CD4-positive, alpha-beta memory T cell (primary cell): ENCODE measurements at places on chromosomes 6 and 20.

DNA sequence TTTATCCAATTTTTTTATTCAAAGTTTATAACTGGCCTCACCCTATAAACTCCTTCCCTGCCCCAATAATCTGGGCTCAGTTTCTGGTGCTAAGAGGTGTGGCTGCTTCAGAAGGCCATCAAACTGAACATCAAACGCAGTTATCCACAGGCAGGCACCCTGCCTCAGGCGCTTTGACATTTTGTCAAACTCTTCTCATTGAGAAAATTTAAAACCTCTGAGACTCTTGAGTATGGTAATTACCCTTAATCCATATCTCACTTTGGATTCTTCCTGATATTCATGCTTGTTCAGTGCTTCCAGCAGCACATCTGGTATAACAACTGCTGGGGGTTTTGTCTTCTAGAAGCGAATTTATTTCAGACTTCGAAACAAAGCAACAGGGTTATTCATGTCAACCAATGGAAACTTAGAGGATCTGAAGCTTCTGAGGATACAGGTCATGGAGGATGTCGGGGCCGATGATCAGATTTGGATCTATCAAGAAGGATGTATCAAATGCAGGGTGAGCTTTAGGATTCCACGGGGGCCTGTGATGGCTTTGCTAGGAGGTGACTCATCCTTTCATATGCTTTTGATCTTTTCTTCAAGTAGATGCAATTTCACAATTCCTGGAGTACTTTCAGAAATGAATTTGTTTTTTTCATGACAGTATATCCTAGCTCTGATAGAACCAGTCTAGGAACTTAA is 68.2 kb downstream of the RTN4IP1 start:
- no peaks in the 10 kb centered on the region for H3K27me3 ChIP-seq
- no peak for DNase-seq
- H3K4me1 ChIP-seq, result no peaks in the 10 kb centered on the region
- H3K27ac ChIP-seq, result no peak overlapping the region
- H3K36me3 ChIP-seq, result peaks cover 56% of the 10 kb centered on the region

DNA sequence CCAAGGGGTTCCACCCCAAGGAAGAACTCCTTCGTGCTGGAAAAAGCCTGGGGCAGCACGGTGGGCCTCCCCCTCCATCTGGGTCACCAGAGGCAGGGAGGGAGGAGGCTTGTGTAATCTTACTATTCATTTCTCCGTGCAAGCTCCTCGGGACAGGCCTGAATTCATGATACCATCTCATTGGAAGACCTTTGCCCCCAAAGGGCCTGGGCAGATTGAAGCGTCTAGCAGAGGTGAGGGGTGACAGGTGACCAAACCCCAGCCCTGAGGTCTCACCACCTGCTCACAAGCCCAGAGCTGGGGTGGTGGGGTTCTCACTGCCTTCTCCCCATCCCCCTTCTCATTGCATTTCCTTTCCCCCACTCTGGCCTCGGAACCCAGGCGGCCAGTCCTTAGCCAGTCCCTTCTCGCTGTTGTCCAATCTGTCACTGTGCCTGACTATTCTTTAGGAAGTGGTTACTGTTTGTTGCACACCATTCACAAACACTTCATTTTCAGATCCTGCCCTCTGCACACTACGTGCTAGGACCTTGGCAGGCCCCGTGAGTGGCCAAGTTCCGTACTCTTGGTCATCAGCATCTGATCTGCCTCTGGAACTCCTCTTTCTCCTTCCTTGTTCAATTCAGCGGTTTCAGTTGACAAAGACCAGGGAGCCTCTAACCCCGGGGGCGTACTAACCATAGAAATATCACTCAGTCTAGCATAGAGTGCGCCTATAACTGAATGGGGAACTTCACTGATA is 137.1 kb downstream of the LY86 start:
- no peaks in the 10 kb centered on the region for H3K4me1 ChIP-seq
- H3K27me3 ChIP-seq, result no peaks in the 10 kb centered on the region
- no peak for DNase-seq
- no peak overlapping the region for H3K27ac ChIP-seq
- no peak overlapping the region for H3K4me3 ChIP-seq
- H3K36me3 ChIP-seq, result no peaks in the 10 kb centered on the region

DNA sequence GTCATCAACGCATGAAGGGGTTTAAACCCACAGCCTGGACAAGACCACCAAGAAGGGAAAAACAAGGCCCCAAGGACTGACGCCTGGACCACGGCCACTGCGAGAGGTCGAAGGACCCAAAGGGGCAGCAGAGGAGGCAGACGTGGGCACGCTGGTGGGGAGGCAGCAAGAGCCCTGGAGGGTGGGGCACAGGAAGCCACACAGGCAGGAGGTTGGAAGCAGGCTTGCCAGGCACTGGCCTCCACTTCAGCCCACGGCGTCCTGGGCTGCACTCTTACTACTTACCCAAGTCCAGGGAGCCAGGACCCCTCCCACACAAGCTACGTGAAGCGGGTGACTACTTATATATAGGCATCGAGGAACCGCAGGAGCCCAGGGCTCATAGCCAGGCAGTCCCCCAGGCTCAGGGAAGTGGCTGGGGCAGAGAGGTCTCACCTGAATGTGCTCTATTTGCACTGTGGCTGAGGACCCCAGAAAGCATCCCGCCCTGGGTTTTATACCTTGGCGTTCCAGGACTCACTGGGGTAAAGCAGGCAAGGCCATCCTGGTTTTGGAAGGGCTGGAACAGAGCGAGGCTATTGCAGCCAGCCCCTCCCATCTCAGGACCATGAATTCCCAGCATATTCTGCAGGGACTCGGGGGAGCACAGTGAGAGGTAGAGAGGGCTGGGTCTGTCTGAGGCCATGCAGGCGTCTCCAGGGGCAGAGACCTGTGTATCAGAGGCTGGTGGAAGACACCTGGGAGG is 113.8 kb upstream of the AFDN start:
- H3K36me3 ChIP-seq, result no peaks in the 10 kb centered on the region
- H3K4me3 ChIP-seq, result no peak overlapping the region
- no peaks in the 10 kb centered on the region for H3K4me1 ChIP-seq
- no peak for DNase-seq
- H3K27ac ChIP-seq, result no peak overlapping the region

GRCh38 chr6:134846031-134846430 is 103.9 kb downstream of the ALDH8A1 start:
- no peaks in the 10 kb centered on the region for H3K36me3 ChIP-seq
- H3K27ac ChIP-seq, result no peak overlapping the region
- H3K4me3 ChIP-seq, result no peak overlapping the region
- DNase-seq, result no peak
- no peaks in the 10 kb centered on the region for H3K4me1 ChIP-seq
- no peaks in the 10 kb centered on the region for H3K27me3 ChIP-seq

- no peaks in the 10 kb centered on the region for H3K27me3 ChIP-seq
- H3K4me3 ChIP-seq, result no peak overlapping the region
- no peaks in the 10 kb centered on the region for H3K4me1 ChIP-seq
- no peak for DNase-seq
- H3K27ac ChIP-seq, result no peak overlapping the region
Measured at GRCh38 chr20:41347523-41348429, 7.2 kb downstream of the LPIN3 start.

DNA sequence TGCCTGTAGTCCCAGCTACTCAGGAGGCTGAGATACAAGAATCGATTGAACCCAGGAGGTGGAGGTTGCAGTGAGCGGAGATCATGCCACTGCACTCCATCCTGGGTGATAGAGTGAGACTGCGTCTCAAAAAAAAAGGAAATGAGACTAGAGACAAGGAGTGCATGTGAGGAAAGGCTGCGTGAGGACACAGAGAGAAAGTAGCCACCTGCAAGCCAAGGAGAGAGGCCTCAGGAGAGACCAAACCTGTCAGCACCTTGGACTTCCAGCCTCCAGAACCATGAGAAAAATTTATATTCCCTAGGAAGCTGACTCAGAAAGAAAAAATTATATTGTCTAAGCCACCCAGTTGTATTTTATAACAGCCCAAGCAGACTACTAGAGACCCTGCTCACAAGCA is 7.4 kb upstream of the BEND3 start:
- H3K4me3 ChIP-seq, result no peak overlapping the region
- H3K27me3 ChIP-seq, result no peaks in the 10 kb centered on the region
- no peaks in the 10 kb centered on the region for H3K36me3 ChIP-seq
- no peaks in the 10 kb centered on the region for H3K4me1 ChIP-seq
- no peak overlapping the region for H3K27ac ChIP-seq

GRCh38 chr6:13947611-13948178 is 22.9 kb downstream of the RNF182 start:
- DNase-seq, result no peak
- H3K4me3 ChIP-seq, result no peak overlapping the region
- no peaks in the 10 kb centered on the region for H3K36me3 ChIP-seq
- H3K27ac ChIP-seq, result no peak overlapping the region
- no peaks in the 10 kb centered on the region for H3K27me3 ChIP-seq

DNA sequence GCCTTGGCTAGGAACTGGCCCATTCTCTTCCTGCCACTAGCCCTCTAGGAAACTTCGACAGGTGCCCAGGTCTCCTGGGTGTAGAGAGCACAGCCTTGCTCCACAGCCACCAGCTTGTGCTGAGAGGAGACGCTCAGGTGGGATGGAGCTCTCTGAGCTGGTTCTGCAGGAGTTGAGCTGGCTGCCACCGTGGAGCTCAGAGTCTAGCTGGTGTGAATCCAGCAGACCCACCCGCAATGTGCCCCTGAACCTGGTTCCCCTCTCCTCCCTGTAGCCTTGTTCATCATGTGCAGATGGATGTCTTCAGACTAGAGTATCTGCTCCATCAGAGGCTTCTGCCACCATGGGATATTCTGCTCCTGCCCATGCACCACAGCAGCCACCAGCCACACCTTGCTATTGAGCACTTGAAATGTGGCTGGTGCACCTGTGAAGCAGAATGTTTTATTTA is 222.5 kb downstream of the SYNDIG1 start:
- no peaks in the 10 kb centered on the region for H3K36me3 ChIP-seq
- H3K4me3 ChIP-seq, result no peak overlapping the region
- DNase-seq, result no peak
- no peaks in the 10 kb centered on the region for H3K27me3 ChIP-seq
- no peaks in the 10 kb centered on the region for H3K4me1 ChIP-seq
- no peak overlapping the region for H3K27ac ChIP-seq
